Choroid plexus epithelial cell (primary cell): ENCODE measurements at places on chromosomes 13 and 19.

- DNase-seq = no peak
Measured at GRCh38 chr13:73061876-73062275, 3.1 kb downstream of the KLF5 start.

DNA sequence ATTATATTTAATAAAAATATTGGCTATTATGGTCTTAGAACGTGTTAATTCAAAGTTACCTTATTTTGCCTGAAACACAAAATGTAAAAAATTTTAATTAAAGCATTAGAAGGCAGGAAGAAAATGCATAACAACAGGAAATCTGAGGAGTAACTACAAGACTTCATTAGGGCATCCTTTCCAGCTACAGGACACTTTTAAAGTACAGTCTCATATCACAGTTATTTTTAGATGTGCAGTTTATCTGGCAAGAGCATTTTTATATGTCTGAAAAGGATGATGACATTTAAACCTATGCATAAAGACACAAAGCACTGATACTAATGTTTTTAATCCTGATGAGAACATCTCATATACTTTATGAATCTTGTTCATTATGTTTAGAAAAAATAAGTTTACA, 247.5 kb downstream of the VWA8 start:
- no peak for DNase-seq

GRCh38 chr19:18588611-18589379, at the start of gene REX1BD:
REX1BD (plus strand) TSS chr19:18588798; CDS start chr19:18588802, 4 bp downstream.
- DNase-seq = peak; percentile 73

GRCh38 chr19:1690699-1691307, 38.4 kb upstream of the TCF3 start:
- peak; percentile 33 for DNase-seq

DNA sequence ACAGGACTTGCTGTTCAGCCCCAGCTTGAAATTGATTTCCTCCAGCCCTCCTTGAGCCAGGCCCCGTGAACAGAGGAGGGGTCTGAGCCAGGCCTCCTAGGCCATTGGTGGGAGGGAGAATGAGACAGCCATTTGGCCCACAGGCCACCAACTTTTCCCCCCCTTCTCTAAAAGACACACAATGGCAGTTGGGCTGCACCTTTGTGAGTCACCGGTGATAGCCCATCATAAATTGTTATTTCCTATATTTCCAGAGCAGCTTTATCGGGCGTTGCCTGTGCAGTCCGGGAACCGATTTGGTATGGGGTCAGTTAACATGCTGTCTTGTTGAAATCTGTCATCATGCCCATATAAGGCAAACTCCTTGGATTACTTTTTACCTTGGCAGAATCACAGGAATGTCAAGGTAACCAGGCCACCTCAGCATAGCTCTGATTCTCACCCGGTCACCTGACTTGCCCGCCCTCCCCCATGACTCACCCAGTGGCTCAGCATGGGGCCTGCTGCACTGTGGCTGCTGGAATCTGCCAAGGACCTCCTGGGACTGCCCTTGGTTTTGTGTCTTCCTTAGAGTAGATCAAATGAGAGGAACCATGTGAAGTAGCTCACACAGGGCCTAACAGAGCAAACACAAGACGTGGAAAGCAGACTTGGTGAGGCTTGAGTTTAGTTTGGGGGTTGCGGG, 36.1 kb downstream of the ACTN4 start:
- peak; percentile 95 for DNase-seq

DNA sequence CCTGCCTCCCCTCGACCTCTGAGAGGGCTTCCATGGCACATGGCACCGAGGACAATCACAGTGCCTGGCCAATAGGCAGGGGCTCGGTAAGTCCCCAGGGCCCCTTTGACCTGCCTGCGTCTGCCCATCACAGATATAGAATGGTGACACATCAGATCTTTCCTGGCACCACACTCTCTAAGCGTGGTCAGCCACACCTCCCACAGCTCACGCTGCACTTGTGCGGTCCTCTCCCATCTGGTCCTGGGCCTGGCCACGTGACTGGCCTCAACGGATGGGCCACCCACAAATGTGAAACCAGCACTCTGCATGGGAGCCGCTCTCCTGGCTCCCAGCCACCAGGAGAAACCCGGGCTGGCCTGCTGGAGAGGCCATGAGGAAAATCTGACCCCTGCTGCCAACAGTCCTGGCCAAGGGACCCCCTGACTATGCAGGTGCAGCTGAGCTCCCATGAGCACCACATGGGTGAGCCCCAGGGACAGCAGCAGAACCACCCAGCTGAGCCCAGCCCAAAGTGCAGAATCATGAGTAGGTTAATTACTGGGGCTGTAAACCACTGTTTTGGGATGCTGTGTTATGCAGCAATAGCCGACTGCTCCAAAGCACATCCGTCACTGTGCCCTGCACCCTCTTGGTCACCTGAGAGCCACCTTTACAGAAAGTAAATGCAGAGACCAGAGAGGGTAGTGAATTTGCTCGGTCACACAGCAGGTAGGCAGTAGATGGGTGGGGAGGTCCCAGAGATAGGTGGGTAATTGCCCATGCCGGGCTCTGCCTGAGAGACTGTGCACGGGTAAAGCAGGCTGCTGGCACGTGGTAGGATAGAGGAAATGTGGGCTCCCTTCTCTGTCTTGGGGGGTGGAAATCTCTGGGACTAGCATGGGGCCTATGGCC, 9.7 kb upstream of the MEF2B start:
- DNase-seq = no peak

- DNase-seq = no peak
Measured at GRCh38 chr13:96011291-96011872, 41.8 kb downstream of the UGGT2 start.

DNA sequence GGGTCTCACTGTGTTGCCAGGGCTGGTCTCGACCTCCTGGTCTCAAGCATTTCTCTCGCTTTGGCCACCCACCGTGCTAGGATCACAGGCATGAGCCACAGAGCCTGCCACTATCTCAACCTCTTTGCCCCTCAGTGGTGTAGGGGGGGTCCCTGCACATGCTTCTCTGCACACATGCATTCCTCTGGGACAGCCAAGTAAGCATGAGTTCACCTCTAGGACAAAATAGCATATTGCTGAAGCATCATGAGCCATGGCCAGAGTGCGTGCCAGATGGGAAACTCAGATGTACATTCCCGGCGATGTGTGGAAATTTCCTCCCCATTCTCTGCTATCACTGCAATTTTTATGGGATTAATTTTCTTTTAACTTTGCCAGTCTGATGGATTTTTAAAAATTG, 23.1 kb downstream of the CHAF1A start:
- DNase-seq = peak; percentile 85

- DNase-seq = no peak
Measured at GRCh38 chr19:49282184-49282583, 42.8 kb downstream of the SLC6A16 start.

DNA sequence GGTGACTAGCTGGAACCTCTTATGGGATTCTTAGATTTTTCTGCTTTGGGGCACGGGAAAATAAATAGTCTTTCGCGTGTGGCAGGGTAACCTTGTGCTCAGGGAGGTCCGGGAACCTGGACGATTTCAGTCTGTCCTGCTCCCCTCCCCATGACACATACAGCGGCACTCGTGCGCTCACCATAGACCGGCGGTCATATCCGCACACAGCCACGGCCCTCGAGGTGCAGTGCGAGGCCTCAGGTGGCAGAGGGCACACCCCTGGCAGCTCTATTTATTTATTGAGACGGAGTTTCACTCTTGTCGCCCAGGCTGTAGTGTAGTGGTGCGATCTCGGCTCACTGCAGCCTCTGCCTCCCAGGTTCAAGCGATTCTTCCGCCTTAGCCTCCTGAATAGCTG, 3.0 kb downstream of the ONECUT3 start:
- DNase-seq = no peak

GRCh38 chr19:58380037-58380661, 681 bp downstream of the ZNF837 start:
- DNase-seq = no peak

- no peak for DNase-seq
Measured at GRCh38 chr19:7561325-7561724, 25.8 kb downstream of the PNPLA6 start.

DNA sequence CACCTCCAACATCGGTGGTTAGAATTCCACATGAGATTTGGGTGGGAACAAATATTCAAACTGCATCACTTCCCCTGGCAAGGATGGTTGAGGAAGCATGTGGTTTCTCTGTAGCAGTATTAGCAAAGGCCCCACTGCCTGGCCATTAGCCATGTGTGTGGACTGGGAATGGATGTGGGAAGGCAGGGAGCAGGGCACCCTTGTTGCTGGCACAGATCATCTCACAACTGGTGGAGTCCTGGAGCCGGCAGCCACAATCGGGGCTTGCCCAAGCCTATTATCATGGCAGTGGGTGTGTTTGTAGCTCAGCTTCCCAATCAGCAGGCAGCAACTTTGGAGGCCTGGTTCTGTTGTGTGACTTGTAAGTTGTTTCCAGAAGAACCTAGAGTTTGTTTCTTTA, 391.9 kb downstream of the DLEU7 start:
- DNase-seq = no peak

DNA sequence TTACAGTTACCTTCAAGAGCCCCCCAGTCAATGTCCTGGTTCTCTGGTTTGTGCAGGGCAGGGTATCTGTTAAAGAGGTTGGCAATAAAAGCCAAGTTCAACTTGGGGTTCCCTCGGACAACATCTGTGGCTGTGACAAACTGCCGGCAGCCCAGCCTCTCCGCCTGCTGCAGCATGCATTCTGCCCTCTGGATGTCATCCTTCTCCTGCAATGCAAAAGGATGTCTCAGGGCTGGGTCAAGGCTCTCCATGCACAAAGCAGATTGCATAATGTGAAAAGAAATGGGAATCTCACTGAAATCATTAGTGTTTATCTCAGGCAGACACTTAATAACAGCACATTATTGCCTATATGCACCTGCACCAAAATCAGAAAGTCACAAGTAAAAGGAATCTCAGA, 35.1 kb downstream of the LCP1 start:
- peak; percentile 53 for DNase-seq

DNA sequence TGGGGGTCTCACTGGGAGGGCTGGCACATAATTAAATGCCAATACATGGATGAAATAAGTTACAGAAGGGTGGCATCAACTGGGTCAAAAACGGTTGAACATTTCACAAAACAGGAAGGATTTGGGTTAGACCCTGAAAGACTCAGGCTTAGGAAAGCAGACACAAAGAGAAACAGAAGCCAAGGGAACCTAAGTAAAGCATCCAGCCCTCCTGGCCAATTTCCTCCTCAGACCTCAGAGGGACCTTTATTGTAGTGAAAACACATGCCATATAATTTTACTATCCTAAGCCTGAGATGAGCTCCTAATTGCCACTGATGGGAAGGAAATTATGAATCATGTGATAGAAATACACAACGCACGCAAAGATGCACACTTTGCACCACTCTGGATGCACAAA, 12.1 kb upstream of the CEACAM3 start:
- no peak for DNase-seq

- no peak for DNase-seq
Measured at GRCh38 chr19:3959766-3960131, 11.2 kb downstream of the DAPK3 start.

- DNase-seq = peak; percentile 91
Measured at GRCh38 chr13:48749144-48749543, 95.4 kb downstream of the CYSLTR2 start.

DNA sequence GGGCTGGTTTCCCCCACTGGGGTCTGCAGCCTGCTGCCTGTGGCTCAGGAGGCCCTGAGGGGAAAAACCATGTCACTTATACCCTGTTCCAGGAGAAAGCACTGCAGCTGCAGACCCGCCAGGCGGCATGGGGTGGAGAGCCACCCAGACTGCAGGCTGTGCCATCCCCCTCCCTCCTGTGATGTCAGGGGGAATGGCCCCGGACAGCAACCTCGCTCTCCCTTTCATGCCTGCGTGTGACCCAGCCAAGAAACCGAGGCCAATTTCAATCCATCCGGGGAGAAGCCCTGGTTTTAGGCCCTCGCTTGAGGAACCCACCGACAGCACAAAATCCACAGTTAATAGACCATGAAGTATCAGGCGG, 37.2 kb upstream of the MATK start:
- no peak for DNase-seq

- DNase-seq = peak; percentile 66
Measured at GRCh38 chr13:40813667-40814454, 24.4 kb downstream of the SLC25A15 start.

- DNase-seq = peak; percentile 37
Measured at GRCh38 chr13:113297370-113298042, 467 bp downstream of the LAMP1 start.

- peak; percentile 84 for DNase-seq
Measured at GRCh38 chr19:8252922-8253589, 43.9 kb downstream of the CERS4 start.

- DNase-seq = no peak
Measured at GRCh38 chr19:41701401-41702075, 6.9 kb upstream of the CEACAM5 start.

DNA sequence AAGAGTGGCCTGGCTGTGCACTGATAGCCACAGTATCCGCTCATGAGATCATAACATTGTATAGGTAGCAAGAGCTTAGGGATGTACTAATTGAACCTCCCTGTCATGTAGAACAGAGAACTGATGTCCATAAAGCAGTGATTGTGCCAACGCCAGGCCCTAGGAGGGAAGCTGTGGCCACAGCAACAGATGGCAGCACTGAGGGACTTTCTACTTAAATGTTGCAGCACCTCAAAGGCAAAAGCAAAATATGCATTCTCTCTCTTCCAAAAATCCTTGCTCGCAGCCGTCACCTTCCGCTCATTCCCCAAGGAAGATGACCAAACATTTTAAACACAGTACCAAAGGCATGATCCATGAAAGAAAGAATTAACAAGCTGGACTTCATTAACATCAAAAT, 32.3 kb downstream of the COL4A1 start:
- DNase-seq = no peak

DNA sequence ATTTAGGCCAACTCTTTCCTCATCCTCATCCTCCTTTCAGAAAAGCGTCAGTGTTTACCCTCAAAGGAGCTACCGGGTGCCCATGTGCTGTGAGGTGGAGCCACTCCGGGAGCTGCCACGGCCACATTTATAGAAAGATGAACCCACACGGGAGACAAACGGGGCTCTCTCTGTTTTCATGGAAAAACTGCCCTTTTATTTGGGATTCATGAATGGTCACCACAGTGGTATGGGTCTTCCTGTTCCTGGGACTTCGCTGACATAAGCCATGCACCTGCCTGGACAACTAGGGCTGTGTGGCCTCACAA, 224.2 kb downstream of the ZIC5 start:
- no peak for DNase-seq
